Neuronal stem cell (in vitro differentiated cells): ENCODE measurements at places on chromosomes 6 and 20.

- DNase-seq = no peak
Observed at GRCh38 chr20:63697357-63697867, 960 bp downstream of the TNFRSF6B start.

DNA sequence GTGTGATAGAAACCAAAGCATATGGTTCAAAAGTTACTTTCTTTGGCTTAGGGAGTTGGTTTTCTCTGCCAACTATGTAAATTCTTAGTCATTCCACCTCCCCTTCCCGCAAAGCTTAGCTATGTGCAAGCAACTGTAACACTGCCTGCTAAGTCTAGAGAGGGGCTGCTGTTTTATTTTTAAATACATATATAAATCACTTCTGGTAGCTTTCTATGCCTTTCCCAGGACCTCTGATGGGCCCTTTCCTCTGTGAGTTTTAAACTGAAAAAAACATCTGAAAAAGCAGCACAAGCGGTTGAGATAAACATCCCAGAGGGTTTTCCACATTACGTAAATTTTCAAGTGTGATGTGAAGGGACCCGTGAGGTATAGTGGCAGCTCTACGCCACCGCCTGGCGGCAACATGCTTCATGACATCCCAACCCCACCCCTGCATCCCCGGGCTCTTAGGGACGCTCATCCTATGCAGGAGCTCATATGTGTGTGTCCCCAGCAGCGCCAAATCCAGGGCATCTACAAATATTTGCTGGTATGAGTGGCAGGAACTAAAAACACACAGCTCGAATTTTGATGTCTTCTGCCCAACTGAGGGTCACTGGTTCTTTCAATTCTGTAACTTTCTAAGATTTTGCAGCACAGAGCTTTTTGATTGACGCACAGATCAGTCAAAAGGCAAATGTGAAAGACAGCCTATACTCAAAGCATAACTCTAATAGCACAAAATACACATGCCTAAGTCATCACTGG lies 12.7 kb downstream of the SAYSD1 start:
- peak; percentile 45 for DNase-seq

GRCh38 chr6:87251725-87252124 lies 70.7 kb upstream of the SMIM8 start:
- DNase-seq = no peak

- no peak for DNase-seq
Observed at GRCh38 chr6:39786649-39787048, 5.5 kb upstream of the DAAM2 start.

DNA sequence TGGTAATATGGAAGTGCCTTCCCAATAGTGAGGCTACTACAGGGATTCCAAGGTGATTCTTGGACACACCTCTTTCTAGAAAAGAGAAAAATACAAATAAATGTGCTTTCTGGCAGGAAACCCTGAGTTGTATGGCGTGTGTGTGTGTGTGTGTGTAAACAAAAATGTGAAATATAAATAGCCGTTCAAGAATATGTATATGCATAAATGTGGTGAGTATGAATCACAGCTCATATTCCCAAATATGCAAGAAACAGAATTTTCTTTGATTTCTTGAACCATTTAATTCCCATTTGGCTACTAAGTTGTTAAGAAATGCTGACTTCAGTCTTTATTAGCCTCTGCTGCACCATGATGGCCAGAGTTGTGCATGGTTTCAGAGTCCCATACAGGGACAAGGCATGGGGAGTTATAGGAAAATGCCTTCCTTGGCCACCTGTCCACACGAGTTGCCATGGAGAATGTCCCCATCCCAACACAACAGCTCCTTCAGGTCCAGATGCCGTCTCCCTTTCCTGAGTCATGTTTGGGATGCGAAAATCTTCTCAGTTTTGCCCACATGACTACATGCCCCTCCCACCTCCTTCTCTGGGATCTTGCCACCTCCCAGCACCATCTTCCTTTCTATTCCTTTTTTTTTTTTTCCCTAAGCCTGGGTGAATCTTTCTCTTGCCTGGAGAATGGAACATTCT lies 312.4 kb upstream of the ECI2 start:
- DNase-seq = no peak

DNA sequence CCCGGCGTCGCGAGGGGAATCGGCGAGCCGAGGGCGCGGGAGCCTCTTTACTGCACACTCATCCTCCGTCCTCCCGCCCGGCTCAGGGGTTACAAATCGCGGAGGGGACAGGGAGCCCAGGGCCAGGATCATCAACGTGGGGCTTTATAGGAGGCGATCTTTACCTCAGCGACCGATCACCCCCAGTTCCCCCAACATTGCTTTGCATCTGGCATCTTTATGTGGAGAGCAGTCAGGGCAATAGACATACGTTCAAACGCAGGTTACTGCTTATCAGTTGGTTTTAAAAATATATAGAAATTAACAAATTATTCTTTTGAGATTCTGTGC lies 634 bp downstream of the HSF2 start:
- DNase-seq = peak; percentile 29

GRCh38 chr6:130129762-130130246 lies 92.9 kb downstream of the SAMD3 start:
- DNase-seq = no peak

DNA sequence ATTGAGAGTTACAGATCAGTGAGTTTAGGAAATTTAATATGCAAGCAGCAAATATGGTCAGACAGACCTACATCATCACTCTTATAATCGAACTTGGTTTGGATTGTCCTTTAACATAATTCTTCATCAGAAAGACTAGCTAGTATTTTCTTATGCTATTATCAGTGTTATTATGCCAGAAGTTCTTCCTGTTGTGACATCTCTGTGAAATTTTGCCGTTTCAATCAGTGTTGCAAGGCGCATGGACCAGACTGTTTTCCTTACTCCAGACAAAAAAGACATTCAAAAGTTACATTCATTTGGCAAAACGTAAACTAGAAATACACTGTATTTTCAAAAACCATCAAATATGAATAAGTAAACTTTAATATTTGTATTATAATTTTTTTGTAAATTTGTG lies 5.7 kb upstream of the TENT5A start:
- no peak for DNase-seq

DNA sequence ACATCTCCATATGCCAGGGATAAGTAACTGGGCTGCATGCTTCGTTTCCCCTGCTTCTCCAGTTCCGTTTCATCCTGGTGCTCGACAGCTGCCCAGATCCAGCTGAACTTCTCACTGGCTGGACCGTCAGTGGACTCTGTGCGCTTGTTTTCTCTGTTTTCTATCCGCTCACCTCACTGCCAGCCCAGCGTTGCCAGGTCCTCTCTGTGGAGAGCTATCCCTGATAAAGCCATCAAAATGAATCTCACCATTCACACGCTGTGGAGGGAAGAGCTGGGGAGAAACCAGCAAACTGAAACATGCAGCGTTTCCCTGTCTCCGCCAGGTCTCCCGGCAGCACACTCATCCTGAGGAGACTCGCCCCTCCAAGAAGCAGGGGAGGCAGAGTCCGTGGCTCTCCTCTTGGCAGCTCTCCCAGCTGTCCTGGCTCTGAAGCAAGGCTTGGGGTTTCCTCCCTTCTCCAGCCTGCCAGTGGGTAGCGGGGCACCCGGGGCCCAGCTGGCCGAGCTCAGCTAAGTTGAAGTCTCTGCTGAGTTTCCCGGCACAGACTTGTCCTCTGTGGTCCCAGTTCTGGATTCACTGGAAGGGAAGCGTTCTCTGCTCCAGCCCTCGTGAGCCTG lies 160.9 kb downstream of the DTNBP1 start:
- no peak for DNase-seq

DNA sequence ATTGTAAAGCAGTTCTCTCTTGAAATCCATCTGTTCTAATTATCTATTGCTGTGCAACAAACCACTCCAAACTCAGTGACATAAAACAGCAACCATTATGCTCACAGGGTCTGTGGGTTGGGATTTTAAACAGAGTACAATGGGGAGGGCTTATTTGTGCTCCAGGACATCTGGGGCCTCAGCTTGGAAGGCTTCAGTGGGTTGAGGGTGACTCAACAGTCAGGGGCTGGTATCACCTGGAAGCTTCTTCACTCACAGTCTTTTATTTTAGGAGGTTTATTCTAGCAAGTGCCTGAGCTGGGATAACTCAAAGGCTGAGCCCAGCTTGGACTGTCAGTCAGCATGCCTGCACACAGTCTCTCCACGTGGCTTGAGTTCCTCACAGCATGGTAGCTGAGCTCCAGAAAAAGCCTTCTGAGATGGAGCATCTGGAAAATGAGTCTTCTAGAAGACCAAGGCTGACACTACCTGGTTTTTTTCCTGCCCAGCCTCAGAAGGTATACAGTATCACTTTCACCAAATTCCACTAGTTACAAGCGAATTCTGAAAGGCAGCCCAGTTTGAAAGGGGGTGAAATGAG lies 234.6 kb upstream of the ID4 start:
- no peak for DNase-seq

DNA sequence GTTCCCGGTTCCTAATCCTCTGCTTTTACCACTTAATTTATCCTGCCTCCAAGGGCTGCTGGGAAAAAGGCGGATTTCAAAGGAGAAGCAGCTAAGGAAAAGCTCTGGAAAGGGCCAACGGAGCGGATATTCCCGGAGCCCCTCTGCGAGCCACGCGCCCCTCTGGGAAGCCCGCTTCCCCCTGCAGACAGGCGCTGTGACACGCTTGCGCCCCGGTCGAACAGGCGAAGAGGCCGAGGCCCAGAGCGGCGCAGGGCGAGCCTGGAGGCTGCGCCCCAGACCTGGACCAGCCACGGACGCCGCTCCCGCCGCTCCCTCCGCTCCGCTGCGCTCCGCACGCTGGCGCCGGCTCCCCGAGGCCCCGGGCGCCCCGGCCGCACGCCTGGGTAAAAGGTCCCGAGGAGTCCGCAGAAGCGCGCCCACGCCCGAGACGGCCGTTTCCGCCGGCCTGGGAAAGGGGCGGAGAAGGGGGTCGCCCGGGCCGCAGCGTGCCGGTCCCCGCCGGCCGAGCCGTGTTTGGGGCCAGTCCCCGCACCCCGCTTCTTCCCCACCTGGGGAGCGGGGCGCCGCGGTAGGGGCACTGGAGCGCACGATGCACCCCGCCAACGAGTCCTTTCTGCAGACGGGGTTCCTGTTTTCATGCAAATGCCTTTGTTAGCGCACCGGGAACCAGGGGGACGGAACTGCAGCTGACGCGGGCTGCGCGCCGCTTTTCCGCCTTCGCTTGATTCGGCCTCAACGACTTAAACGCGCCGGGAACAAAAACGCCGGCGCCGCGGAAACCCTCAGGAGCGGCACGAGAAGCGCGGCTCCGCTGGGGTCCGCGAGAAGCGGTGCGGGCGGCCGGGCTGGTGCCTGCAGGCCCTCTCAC lies 91.9 kb upstream of the SIRPA start:
- peak; percentile 76 for DNase-seq

DNA sequence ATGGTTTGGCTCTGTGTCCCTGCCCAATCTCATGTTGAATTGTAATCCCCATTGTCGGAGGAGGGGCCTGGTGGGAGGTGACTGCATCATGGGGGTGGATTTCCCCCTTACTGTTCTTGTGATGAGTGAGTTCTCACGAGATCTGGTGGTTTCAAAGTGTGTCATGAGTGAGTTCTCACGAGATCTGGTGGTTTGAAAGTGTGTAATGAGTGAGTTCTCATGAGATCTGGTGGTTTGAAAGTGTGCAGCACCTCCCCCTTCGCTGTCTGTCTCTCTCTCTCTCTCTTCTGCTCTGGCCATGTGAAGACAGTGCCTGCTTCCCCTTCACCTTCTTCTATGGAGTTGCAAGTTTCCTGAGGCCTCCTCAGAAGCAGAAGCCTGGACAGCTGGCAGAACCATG lies 87.6 kb downstream of the MYLK4 start:
- DNase-seq = no peak

DNA sequence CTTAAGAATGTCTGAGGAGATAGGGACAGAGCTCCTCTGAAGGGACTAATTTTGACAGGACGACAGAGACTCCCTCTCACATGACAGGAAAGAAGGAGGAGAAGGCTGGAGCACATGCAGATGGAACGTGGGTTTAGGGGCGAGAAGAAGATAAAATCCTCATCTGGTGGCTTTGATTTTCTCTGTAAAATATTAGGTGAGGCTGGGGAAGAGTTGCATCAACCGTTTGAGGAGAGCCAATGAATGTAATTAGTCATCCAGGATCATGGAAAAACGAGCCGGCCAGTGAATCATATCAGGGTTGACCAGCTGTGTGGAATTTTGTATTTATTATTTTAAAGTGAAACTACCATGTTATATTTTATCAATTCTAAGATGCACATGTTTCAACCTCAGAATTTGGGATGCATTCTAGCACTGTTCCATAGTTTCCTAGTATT lies 46.9 kb upstream of the ADGRF4 start:
- no peak for DNase-seq

GRCh38 chr6:158379336-158379735 lies 67.1 kb downstream of the TULP4 start:
- no peak for DNase-seq

GRCh38 chr20:43959079-43959919 lies 44.6 kb downstream of the TOX2 start:
- no peak for DNase-seq

- no peak for DNase-seq
Observed at GRCh38 chr6:45813943-45814342, 201.7 kb downstream of the CLIC5 start.

- DNase-seq = no peak
Observed at GRCh38 chr20:63457737-63458136, 14.7 kb downstream of the KCNQ2 start.

GRCh38 chr6:88629838-88630494 lies 333.5 kb downstream of the RNGTT start:
- DNase-seq = peak; percentile 3

GRCh38 chr20:57166568-57167291 lies 99.7 kb downstream of the BMP7 start:
- DNase-seq = no peak

GRCh38 chr6:135434991-135435390 lies 62.5 kb downstream of the AHI1 start:
- no peak for DNase-seq

- DNase-seq = no peak
Observed at GRCh38 chr20:5430670-5431069, 113.9 kb upstream of the PROKR2 start.

DNA sequence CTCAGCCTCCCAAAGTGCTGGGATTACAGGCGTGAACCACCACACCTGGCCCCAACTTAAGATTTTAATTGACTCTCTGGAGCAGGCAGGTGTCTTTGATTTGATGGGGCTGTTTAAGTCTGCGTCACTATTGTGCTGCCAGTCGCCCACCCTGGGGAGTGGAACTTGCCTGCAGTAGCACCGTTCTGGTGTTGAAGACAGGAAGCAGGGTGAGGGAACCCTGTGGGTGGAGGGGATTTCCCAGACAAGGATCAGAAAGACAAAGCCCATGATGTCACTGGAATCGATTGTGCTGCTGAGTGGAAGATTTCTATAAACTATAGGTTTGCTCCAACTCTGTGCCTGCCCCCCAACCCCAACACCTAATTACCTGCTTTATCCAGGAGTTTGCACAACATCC lies 11.0 kb downstream of the ALDH8A1 start:
- DNase-seq = no peak

- DNase-seq = no peak
Observed at GRCh38 chr6:129651291-129651691, 58.7 kb downstream of the ARHGAP18 start.
